Stimulated activated CD8-positive, alpha-beta memory T cell treated with anti-CD3 and anti-CD28 coated beads, Interleukin-7, amount 100 ng/mL, for 1 hour (primary cell): ENCODE measurements at places on chromosomes 7 and 10.

GRCh38 chr7:17633067-17633466 is 307.2 kb downstream of the SNX13 start:
- DNase-seq = no peak

DNA sequence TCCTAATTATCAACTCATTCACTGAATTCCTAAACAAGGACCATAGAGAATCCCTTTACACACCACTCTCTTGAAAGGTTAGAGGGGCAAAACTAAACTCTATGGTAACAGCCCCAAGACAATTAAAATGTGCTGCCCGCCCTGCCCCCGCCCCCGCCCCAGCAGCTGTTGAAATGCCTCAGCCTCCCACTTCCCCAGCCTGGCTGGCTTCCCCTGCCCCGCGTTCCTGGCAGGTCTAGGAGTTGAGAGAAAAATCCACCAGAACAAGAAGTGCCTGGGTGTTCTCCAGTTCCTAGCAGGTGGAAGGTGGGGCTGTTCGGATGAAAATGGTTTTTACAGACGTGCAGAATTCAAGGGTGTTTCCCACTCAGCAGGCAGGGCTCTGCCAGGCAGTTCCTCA is 109.5 kb upstream of the ZEB1 start:
- DNase-seq = no peak

DNA sequence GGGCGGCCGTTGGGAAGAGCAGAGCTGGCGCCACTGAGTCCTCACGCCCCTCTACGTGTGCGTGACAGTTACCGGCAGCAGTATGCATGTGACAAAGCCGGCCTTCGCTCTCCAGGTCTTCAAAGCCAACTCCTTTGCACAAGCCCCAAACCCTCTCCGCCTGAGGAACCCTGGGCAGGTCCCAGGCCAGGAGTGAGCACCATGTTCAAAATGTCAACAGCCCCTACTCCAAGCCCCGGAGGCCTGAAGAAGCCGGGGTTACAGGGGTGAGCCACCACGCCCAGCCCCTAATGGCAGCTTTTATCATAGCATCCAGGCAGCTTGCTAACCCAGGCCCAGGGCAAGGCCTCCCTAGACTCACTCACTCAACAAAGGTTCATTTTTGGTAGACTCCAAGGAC is 70.8 kb downstream of the OAT start:
- DNase-seq = no peak

- no peak for DNase-seq
These were observed 97.1 kb downstream of the TSPAN12 start for GRCh38 chr7:120760851-120761250.

DNA sequence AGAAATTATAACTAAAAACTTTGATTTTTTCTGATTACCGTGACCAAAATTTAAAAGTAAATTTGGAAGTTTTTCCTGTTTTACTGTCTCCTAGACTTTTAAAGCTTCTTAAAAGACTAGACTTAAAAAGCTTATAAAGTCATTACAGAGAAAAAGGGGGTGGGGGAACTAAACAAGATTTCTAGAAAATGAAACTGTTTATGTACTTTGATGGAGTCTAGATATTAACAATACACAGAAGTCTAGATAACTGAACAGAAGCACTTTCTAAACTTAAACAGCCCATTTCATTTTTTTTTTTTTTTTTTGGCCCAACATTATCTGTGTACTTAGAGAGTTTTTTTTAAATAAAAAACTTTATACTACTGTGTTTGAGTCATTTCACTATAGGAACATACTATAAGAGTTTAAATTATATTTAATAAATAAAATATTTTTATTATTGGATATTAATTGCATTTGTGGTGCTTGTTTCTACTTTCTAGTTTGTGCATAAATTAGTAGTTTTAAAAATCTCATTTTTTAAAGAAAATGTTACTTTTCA is 98.5 kb downstream of the PHTF2 start:
- DNase-seq = no peak

GRCh38 chr10:130924138-130924819 is 387.2 kb downstream of the TCERG1L start:
- DNase-seq = no peak

- DNase-seq = no peak
These were observed 362.0 kb downstream of the ZNF248 start for GRCh38 chr10:37495415-37495814.

GRCh38 chr10:17387861-17388503 is 66.4 kb downstream of the ST8SIA6 start:
- DNase-seq = no peak

GRCh38 chr10:48819783-48820182 is 119.9 kb downstream of the LRRC18 start:
- no peak for DNase-seq

GRCh38 chr7:46301677-46302076 is 380.6 kb upstream of the IGFBP3 start:
- no peak for DNase-seq

GRCh38 chr10:124085680-124086079 is 7.7 kb downstream of the CHST15 start:
- no peak for DNase-seq

GRCh38 chr10:11823989-11824346 is 812 bp downstream of the PROSER2 start:
- no peak for DNase-seq

GRCh38 chr7:36224934-36225858 is 72.1 kb downstream of the EEPD1 start:
- no peak for DNase-seq

DNA sequence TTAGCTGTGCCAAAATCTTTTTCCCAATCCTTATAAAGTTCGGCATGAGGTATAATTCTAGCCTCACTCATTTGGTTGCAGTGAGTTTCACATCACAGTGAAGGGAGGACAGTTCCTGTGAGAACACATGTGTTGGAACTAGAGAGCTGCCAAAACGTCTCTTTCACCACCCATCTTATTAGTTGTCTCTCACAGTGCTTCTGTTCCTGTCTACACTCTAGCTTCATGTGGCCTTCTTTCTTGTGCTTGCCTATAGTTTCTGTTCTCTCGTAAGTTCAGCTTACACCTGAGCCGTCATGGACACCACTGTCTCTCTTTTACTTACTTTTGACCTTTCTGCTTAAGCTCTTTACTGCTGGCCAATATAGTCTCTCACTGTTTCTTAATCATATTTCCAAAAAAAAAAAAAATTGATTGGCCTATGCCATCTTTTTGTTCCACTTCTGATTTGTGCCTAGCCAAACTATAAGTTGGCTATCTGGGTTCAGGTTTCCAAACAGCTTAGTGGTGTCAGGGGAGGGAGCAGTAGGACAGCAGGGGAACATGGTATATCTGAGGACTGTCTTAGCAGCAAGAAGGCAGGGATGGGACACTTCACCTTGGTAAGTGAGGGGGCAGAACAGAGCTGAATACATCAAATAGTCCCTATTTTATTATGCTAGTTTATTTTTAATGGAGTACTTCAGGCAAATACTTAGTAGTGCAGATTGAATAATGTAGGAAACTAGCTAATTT is 38.0 kb downstream of the ZNRF2 start:
- DNase-seq = no peak

DNA sequence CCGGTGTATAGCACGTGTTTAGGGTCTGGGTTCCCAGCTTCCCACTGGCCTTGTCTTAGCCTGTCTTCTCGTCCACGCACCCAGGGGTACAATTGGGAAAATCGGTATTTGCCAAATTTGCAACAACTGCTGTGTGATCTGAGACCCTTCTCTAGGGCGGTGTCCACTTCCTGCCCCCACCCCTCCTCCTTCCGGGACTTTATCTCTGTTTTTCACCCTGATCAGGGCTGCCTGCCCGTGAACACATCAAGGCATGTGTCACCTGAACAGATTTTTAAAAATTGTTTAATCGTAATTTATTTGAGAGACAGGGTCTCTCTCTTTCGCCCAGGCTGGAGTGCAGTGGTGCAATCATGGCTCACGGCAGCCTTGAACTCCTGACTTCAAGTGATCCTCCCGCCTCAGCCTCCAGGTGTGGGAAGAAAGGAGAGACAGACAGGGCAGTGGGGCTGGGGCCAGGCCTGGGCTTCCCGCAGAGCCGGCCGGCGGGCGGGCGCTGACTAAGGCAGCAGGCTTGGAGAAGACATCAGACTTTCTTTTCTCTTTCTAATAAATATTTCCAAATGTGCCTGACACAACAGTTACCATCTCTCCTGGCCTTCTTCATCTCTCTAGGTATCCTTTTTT is 27.5 kb downstream of the ELFN1 start:
- no peak for DNase-seq

DNA sequence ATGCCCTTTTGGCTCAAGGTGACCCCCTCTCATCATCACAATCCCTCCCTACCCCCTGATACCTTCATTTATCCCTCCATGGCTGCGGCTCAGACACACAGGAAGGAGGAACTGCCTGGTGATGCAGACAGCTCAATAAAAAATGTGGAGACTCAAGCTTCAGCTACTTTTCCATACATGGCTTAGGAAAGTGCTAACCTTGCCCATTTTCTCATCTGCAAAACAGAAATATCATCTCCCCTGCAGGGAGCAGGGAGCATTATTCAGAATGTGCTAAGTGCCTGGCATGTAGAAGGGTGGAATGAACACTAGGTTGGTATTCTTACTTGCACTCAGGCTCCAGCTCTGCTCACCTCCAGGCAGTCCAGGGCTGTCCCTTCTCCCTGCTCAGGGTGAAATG is 23.8 kb downstream of the CXCL12 start:
- DNase-seq = no peak

- DNase-seq = no peak
These were observed 58.2 kb upstream of the NUPR2 start for GRCh38 chr7:56174346-56174874.

GRCh38 chr10:103545771-103546281 is 52.3 kb downstream of the NEURL1 start:
- no peak for DNase-seq

GRCh38 chr10:44071479-44071878 is 313.4 kb downstream of the CXCL12 start:
- no peak for DNase-seq

DNA sequence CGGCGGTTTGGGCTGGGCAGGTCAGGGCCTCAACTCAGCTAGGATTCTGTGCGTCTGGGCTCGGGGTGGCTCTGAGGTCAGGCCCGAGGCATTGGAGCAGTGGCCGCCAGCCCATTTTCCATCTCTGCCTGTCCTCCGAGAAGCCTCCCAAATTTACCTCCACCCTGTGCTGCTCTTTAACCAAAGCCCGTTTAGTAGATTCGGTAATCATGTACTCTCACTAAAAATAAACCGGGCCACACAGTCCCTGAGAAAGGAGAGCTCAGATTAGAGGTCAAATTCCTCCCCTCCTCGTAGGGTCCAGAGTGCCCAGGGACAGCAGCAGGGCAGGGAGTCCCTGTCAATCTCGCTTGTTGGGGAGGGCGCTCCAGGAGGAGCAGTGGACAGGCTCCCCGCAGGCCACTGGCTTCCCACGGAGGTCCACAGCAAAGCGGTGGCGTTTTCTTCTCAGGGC is 88.7 kb upstream of the CHST15 start:
- DNase-seq = no peak

DNA sequence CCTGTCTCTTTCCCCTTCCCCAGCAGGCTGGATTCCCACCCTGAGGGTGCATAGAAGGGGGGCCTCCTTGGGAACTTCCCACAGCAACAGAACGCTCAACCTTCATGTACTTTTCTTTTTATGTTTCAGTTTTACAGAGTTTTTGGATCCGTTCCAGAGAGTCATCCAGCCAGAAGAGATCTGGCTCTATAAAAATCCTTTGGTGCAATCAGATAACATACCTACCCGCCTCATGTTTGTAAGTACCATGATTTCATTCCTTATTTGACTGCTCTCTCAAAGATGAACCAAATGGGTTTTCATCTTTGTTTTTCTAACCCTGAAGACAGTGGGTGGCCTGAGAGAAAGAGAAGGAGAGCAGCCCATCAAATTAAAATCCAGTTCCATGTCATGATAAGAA is 46.7 kb downstream of the PLPP4 start:
- no peak for DNase-seq

DNA sequence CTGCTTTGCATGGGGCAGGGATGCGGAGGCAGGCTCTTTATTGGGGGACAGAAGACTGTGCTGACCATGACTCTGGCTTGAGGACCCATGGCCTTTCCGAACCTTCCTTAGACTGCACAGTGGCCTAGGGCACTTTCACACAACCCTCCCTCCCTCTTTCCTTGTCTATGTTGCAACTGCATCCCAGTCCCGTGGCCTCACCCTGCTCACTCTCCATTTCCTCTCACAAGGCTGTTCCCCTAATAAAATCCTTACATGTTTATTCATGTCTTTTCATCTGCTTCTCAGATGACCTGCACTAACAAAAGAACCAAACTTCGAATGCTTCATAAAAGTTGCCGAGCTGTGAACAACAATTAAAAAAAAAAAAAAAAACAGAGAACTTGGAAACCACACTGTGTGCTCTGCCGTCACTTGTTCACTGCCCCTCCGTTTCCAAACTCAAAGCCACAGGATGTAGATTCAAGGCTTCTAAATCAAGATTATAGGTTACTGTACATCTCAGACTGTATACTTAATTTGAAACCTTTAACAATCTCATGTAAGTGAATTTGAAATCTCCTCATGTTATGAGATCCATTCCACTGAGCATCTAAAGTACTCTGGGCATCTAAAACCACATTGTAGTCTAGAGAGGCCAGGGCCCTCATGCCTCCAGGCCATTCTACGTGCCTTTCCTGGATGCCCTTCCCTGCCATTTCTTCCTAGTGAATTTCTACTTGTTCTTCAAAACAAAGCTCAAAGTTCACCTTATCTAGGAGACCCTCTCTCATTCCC is 265.9 kb downstream of the SNX13 start:
- no peak for DNase-seq

DNA sequence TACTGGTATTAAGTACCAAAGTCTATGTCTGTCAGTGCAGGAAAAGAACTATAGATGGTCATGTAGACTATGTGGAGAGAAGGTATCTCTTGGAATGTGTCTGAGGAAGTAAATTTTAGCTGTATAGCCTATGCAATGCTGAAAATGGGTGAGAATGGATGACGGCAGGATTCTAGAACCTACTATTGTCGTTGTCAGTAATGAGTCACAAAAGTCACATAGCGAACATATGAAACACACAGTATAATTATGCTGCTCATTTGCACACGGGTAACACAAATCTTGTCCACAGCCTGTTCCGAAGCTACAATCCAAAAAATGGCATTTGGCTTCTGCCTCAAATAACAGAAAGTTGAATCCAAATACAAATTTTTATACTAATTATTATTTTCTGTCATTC is 33.6 kb upstream of the KMT2E start:
- DNase-seq = no peak

DNA sequence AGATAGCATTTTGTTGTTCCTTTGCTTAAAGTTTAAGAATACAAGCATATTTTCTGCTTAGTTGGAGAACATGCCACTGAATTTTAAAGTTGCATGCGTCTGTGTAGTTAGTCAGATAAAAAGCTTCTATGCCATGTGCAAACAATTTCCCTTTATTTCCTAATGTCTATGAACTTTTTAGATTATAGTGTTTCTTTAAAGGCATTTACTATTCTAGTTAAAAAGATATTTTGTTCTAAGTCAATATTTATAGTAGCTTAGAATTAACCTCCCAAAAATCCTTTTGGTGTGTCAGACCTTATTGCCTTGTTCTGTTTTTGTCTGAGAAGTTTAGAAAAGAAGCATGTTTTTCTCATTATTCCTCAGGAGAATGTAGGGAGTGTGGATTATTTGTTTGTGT is 99.0 kb upstream of the GATA3 start:
- no peak for DNase-seq
